CD4-positive, alpha-beta T cell treated with Interferon gamma for 1 hour (primary cell): ENCODE measurements at places on chromosomes 3 and 15.

DNA sequence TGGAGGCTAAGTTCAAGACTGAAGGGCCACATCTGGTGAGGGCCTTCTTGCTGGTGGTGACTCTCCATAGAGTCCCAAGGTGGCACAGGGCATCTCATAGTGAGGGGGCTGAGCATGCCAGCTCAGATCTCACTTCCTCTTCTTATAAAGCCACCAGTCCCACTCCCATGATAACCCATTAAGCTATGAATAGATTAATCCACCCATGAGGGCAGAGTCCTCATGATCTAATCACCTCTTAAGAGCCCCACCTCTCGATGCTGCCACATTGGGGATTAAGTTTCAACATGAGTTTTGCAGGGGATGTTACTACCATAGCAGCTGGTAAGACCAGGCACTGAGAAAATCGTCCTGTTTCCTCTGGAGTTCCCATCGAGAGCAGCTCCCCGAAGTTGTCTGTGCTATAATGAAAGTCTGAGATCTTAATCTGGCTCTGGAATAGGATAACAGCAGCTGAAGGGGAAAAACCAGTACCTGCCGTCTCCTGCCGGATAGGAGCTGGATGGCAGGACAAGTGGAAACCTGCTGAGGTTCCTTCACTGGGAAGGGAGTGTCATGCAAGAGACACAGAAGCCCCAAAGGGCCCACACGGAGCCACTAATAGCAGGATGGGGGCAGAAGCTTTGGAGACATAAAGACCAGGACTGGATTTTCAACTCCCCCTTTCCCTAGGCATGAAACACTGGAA, 79.5 kb upstream of the EPHB3 start:
- no peak for DNase-seq

DNA sequence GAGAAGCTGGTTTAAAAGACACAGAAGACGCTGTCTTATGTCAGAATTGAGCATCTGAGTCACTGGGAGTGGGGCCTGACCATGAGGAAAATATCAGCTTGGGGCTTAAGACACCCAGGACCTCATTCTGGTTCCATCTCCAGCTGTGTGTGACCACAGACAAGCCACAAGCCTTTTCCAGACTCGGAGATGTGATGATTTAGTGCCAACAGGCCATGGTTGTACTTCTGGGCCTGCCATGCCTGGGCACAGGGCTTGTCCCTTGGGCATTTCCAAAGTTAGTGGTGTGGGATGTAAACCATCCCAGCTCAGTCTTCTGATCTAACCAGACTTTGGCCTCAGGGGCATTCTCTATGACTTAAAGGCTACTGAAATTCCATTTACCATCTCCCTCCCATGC, 269.8 kb downstream of the RYR3 start:
- DNase-seq = no peak

DNA sequence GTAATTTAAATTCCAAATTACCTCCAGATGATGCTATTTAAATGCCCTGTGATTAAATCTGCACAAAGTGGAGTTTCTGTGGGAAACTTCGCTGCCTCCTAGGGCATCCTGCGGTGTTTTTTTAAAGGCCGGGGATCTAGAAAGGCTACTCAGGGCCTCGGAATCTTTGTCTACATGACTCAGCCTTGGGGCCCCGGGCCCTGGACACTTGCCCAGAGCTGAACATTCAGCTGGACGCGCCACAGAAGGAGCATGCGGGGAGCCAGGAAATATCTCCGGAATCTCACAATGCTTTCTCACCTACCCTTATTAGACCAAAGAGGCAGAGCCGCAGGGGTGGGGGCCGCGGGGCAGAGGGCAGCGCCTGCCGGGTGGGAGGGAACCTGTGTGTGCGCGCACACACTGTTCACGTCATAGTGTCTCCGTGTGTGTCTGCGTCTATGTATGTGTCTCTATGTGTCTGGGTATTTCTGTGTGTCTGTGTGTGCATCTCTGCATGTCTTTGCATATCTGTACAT, 145.5 kb upstream of the TPM1 start:
- DNase-seq = no peak

DNA sequence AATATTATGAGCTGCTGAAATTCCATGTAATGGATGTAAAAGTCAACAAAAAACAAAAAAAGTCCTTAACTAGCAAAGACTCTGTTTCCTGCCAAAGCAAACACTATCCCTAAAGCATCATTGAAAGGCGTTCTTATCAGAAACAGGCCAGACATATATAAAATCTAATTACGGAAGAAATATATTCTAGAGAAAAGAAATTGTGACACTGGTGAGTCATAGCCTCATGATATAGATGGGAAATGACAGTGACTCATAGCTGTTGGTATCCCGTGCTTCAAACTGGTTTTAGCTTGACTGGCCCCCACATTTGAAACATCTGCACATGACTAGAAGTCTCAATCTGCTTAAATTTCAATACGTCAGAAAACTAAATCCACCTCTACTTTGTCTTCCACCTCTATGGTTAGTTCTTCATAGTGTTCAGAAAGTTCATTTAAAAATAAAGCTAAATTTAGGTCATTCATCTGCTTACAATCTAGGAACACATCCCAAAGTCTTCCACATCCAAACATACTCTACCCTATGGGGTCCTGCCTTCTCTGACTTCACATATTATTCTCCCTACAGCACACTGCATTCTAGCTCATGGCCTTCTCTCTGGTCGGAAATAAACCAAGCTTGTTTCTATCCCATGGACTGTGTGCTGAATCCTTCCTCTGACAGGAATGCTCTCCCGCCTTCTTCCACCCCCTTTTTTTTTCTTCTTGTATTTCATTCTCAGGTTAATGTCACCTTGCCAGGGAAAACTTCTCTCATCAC, 456.3 kb upstream of the ARRDC4 start:
- DNase-seq = peak; percentile 11

GRCh38 chr3:128205558-128206145, 52.4 kb downstream of the EEFSEC start:
- no peak for DNase-seq

DNA sequence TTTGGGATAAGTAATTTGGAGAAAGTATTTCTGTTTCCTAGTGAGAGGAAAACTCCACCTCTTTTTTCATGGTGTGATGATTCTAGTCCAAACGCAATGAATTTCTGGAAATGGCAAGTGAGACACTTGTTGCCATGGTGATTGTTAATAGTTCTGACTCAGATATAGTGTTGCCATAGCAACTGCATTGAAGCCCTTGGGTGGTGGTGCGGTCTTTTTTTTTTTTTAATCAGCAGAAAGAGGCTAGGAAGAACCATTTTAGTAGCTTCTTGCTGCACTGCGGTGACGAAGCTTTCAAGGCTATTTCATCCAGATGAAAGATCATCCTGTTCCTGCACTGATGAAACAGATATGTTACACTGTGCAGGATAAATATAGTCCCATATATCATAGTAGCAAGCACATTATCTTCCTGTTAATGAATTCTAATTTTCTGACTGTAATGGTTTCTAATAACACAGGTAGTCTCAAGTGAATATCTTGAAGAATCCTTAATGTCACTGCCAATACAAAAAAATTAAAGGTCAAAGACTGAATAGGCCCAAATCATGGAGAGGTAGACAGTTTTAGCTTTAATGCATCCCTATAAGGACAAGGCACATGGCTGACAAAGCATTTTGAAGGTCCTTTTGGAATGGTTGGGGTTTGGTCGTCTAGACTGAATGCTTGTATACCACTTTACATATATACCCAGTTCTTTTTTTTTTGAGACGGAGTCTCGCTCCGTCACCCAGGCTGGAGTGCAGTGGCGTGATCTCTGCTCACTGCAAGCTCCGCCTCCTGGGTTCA, 125.1 kb upstream of the ZBTB20 start:
- DNase-seq = no peak

DNA sequence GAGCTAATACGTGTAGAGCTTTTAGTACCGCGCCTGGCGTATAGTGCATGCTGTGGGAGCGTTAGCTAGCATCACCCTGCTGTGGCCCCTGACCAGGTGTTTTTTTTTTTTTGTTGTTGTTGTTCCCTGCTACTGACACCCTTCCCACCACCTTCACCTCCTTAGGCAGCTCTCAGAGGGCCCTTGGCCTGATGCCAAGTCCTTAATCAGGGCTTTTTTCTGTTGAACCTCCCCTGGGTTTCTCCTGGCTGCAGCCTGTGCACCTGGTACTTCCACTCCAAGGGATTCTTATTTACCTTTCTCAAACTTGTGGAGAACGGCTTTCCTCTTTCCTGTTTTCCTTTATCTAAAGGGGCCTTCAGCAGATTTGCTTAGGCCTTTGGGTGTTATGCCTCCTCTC, 53.3 kb downstream of the SLC7A14 start:
- no peak for DNase-seq

DNA sequence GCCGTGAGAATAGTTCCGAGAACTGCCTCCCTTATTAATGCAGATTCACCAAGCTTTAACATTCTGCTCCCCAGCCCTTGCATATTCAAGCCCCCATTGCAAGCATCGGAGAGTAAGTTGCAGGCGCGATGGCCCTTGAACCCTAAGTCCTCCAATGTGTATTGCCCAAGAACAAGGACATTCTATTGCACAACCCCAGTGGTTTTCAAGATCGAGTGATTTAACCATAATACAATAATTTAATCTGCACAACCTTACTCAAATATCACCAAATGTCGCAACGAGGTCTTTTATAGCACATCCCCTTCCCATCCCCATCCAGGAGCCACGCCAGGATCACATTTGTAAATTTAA, 21.7 kb upstream of the PLXND1 start:
- DNase-seq = no peak
